Activated CD8-positive, alpha-beta memory T cell treated with anti-CD3 and anti-CD28 coated beads, Interleukin-2, amount 50 U/mL, for 4 hours (primary cell): ENCODE measurements at places on chromosomes 3 and 15.

DNA sequence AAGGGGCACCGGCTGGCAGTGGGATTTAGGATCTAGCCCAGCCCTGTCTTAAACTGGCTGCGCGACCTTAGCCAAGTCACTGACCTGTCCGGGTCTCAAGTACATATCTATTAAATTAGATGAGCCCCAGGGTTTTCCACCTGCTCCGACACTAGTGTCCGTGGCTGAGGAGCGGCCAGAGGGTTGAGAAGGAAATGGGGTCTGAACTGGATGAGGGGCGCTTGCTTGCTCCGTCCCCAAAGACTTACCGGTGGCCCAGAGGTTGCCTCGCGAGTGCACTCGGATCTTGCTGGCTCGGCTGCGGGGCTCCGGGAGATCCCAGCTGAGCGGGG, 285 bp downstream of the NMB start:
- no peak for DNase-seq

- DNase-seq: no peak
Observed at GRCh38 chr3:48879994-48880377, 18.7 kb downstream of the SLC25A20 start.

DNA sequence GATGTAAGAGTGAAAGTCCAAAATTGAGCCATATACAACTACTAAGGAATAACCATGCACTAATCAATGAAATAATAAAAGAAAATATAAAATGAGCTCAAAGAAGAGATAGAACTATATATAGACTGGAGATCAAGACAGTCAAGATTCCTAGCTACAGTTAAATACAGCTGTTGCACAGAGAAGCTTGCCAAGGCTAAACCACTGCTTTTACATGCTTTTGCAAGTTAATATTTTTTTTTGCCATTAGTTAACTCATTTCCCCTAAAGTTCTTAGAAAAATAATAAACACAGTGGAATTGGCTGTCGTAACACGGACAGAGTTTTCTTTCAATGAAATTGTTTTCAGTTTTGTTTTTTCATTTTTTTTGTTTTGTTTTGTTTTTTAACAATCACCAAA, 123.0 kb downstream of the VGLL3 start:
- no peak for DNase-seq

- no peak for DNase-seq
Observed at GRCh38 chr3:168024537-168024941, 71.2 kb downstream of the GOLIM4 start.

GRCh38 chr15:93920204-93920603, 311.2 kb upstream of the MCTP2 start:
- no peak for DNase-seq

GRCh38 chr3:123422457-123422856, 26.4 kb downstream of the ADCY5 start:
- no peak for DNase-seq

GRCh38 chr3:113018536-113019181, 27.9 kb downstream of the GTPBP8 start:
- DNase-seq: no peak

DNA sequence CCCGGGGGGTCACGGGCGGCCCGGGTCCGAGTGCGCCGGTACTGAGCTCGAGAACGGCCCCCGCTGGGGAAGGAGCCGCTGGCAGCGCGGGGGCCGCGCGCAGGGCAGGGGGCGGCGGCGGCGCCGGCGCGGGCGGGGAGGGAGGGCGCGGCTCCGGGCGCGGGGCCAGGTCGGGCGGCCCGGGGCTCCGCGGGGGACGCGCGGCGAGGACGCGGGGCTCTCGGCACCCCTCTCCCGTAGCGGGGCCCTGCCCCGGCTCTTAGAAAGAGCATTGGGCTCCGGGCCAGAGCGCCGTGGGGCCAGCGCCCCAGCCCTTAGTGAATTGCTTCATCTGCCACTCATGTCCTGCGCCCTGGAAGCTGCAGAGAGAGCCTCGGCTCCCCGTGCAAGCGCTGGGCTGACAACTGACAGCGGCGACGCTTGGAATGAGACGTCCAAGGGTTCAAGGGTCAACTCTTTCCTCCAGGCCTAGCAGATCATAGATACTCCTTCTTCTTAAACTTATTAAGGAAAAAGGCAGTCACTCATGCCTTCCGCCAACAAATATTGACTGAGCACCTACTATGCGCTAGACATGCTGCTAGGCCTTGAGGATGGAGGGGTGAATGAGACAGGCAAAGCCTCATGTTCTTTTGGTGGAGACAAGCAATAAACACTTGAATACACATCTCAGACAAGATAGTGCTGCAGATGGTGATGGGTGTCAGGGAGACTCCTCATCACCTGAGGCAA, 140.8 kb downstream of the SMAD6 start:
- no peak for DNase-seq

- DNase-seq: no peak
Observed at GRCh38 chr15:53414167-53414566, 345.3 kb downstream of the WDR72 start.

DNA sequence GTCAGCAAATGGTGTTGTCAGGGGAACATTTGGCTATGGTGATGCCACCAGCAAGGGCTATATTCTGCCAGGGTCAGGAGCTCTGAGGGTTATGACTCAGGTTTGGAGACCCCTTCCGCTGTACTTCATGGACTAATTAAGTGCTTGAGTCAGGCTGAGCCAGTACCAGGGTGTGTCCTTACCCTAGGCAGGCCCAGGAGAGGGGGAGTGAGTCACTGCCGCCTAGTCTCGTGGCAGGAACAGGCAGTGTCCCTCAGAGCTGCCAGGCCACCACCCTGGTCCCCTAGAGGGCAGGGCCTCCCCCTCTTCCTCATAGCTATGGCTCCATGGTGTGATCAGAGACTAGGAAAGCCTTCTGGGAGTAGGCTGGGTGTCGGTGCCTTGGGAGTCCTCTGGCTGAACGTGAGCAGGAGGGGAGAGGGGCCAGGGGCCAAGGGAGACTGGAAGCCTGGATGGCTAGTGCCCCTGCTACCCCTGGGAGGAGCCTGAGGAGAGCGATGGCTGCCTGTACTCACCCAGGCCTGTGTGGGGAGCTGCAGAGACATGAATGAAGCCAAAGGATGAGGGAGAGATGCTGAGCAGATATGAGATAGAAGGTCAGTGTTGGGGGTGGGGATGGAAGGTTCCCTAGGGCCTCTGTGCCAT, 10.6 kb downstream of the MAPKAPK3 start:
- no peak for DNase-seq

DNA sequence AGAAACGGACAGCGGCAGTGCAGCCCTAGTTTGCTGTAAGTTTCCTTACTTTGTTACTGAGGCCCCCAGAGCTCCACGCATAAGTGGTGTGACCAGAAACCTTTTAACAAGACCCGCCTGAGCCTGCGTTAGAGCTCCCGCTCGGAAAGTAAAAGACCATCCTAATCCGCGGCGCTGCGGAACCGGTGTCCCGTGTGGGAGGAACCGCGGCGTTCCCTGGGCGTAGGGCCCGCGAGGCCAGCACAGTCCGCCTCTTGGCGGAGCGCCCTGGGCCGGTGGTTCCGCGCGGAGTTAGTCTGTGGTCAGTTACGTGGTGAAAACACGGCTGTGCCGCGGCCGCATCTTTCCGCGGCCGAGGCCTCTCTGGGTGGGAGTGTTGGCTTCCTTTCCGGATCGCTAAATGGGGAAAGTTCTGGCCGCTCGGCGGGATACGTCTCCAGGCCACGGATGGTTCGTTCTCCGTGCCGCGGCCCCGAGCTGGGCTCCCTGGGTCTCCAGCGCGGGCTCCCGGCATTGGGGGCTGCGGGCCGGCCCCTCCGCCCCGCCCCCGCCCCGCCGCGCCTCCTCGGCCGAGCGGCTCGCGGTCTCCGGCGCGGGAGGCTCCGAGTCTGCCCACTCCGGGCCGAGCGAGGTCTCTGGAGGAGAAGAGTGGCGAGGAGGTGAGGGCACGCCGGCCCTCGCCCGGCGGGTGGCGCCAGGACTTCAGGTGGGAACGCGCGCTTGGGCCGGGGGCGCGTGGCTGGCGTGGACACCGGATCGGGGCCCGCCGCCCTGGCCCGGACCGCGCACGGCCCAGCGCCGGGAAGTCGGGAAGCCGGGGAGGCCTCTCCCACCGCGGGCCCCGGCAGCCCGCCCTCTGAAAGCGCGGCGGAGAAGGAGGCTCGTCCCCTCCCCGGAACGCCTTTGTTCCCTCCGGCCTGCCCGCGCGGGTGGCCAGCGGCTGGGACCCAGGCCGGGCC, 754 bp downstream of the B3GNT5 start:
- peak; percentile 38 for DNase-seq
